ENCODE measurements at places on chromosomes 16 and 17. TPM values are rescaled to one million over a fixed set of nuclear protein-coding genes. Genes with fewer than 3 reads are reported as not detected.
A peak's percentile ranks its signal among the peaks of the same experiment; 100 is the strongest.

DNA sequence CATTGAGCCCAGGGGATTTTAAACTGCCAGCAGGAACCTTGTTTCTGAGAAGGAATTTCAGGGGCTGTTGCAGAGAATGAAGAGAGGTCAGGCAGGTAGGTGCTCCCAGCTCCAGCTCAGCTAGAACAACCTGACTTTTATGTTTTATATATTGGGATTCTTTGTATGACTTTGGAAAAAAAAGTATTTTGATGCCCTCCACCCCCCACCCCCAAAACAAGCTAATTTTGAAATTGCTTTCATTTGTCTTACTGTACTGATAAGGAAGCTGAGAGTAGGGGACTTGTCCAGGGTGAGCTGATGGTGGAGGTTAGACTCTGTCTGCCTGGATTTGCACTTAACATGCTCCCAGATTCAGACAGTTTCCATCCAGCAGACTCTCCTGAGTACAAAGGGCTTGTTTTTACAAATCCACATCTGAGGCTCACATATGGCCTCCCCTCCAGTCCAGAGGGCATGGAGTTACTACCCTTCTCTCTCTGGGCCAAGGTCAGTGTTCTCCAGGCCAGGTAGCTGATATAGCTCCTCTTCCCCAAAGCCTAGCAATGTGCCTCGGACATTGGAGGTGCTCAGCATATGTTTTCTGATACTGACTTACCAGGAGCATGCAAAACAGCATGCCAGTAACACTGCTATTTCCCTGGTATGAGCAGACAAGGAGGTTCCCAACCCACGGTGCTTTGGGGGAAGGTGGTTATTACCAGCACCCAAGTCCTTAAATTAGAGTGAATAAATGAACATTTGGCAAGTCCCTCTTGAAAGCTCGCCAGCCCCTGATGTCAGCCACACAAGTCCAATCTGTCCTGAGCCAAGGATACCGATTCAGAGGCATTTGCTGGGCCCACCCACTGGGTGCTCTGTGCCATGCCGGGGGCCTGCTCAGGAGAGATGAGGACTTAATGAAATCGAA, 11.3 kb downstream of the STX1B start:
- DNase-seq: peak; percentile 91

HAS3 gene
- 1.4 TPM for total RNA-seq

ASPSCR1 gene
- 33.9 TPM for total RNA-seq

ESRP2 gene
- total RNA-seq: under 0.01 TPM

WRAP53 gene
- total RNA-seq: 3.5 TPM

GRCh38 chr17:57338257-57338914, 82.1 kb downstream of the MSI2 start:
- DNase-seq: no peak

DNA sequence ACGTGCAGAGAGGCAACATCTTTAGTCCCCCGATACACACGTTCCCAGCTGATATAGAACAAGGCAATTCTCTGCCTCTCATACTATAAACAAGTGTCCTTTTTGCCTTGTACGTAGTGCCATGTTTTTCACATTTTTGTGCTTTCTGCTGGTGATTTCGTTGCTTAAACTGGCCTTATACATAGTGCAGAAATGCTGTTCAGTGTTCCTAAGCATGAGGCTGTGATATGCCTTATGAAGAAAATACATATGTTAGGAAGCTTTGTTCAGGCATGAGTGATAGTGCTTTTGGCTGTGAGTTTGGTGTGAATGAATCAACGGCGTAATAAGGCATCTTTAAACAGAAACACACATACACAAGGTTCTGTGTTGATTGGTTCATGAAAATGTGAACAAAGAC, 77.2 kb downstream of the KATNIP start:
- no peak for DNase-seq

DNA sequence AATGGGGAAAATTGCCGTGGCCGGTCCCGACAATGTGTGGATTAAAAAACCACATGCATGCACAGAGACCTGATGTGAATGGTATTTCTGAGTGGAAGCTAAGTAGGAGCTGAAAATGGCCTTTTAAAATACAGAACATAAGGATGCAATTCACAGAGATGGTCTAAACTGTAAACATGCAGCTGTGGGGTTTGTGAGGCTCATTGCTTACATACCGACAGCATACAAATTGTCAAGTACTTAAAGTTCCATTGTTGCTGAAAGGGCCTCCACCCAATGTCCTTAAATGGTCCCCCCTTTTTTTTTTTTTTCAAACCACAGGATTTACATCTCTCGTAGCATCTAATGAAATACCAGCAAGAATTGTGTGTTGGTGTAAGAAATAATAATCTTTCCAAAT, 523.2 kb downstream of the MAF start:
- DNase-seq: no peak

DNA sequence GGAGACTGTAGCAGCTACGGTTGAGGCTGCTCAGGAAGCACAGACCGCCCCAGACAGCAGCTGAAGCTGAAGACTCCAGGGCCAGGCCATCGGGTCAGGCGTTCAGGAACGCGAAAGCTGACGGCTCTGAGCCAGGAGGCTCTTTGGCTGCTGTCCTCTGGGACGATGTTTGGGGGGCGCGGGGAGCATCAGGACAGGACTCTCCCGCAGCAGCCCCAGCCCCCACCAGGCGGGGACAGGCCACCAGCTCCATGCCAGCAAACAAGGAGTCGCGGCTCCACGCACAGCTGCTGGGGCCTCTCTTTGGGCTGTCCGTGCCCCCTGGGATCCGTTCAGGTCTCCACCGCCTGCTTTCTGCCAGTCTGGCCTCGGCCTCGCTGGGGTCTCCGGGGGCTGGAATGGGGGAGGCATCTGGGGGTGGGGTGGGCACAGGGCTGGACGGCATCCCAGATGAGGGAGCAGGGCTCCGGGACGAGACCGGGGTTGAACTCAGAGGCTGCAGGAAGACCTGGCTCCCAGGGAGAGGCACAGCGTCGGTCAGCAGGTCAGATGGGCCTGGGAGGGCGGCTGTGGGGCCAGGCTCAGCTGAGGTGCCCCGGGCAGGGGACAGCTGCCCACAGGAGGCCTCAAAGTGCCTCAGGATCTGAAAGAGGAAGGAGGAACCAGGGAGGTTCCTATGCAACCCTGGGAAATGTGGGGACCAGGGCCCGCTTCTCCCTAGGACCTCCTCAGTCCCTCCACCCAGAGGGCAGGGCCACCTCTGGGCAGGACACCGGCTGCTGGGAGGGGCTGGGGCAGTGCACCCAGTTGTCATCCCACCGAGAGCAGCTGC, 6.3 kb upstream of the CEP131 start:
- peak; percentile 67 for DNase-seq

DNA sequence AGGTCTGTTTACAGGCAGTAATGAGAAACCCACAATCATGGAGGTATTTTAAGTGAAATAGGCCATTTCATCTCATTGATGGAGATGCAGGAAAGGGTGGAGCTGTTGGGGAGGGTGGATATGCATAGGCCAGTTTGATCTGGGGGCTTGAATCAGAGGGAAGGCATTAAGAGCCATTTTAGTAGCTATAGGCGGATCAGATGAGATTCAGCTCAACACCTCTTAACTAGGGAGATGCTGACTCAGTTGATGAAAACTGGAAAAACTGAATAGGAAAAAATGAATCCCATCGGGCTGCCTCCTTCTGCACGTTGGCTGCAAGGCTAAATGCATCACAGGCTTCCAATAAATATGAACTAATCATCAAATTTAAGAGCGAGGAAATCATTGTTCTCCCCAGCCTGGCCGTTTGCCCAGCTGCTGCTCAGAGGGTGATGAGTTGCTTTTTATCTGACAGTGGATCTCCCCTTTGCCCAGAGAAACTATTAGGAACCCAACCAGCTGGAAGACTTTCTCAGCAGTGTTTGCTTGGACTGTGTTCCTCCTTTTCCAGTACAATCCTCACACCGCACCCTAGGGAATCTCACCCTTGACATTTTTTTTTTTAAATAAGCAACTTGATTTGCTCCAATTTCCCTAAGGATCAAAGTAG, 149.6 kb downstream of the SOX9 start:
- DNase-seq: peak; percentile 42

DNA sequence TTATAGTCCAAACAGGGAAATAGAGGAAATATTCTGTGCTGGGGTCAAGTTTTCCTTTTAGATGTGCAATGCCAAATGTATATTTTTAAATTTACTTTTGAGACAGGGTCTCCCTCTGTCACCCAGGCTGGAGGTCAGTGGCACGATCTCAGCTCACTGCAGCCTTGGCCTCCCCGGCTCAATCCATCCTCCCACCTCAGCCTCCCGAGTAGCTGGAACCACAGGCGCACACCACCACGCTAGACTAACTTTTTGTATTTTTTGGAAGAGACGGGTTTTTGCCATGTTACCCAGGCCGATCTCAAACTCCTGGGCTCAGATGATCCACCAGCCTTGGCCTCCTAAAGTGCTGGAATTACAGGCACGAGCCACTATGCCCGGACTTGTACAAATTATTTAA, 25.8 kb upstream of the MED13 start:
- no peak for DNase-seq

DNA sequence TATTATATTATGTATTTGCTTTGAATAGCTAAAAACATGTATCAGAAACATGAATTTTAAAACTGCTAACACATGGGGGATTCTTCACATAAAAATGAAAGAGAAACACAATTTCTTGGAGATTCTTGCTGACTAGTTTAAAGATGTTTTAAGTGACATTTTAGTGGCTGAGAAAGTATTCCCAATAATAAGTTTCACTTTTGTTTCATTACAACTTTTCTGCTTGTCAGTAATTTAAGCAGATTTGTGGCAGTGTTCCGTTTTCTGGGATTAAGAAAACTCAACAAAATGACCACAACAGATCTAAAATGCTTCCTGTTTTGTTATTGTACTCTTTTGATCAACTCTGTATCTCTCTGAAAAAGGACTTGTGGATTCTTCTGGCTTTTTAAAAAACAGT, 75.9 kb downstream of the NLK start:
- DNase-seq: no peak

CEP131 gene
- total RNA-seq: 8.7 TPM

GRCh38 chr17:44005527-44006271, 1.3 kb downstream of the NAGS start:
- DNase-seq: peak; percentile 91

GRCh38 chr17:8629371-8630226, 926 bp downstream of the MYH10 start:
- peak; percentile 91 for DNase-seq

- DNase-seq: peak; percentile 25
Observed at GRCh38 chr17:77564278-77564920, 394.1 kb upstream of the TNRC6C start.

DNA sequence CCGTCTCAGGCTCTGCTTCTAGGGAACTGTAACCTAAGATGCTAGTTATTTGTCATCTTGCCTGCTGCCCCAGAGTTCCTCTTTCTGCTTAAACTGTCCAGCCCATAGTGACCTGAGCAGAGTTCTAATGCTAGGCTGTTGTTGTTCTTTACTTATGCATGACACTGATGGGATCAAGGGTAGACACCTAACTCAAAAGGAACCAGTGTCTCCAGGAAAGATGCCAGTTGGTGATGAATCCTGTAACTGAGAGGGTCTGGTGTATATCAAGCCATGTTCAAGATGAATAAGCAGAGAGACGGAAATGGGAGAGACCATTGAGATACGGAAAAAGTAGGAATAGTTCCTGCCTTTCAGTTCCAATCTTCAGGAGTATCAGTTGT, 13.7 kb downstream of the APOH start:
- no peak for DNase-seq

DNA sequence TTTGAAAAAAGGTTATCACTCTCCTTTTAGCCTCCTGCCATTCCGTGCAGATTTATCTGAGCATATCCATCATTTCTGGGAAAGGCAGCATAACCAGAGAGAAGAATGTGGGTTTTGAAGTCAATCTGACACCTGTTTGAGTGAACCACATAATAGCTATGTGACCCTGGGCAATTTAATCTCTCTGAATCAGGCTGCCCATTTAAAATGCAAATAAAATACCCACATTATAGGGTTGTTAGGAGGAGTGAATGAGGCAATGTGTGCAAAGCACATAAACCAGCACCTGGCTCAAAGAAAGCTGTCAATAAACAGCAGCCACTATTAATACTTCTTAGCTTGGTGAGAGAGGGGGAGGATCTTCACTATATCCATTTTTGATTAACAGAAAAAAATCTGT, 88.0 kb downstream of the CACNG1 start:
- no peak for DNase-seq

- peak; percentile 42 for DNase-seq
Observed at GRCh38 chr17:82577300-82577699, 57.8 kb downstream of the FOXK2 start.

- DNase-seq: no peak
Observed at GRCh38 chr16:75502916-75503605, 7.8 kb upstream of the CHST6 start.

- DNase-seq: no peak
Observed at GRCh38 chr17:52754838-52755237, 596.3 kb upstream of the CA10 start.

GRCh38 chr17:66965801-66966262, 1.3 kb downstream of the CACNG4 start:
- DNase-seq: no peak

- peak; percentile 68 for DNase-seq
Observed at GRCh38 chr17:8552577-8553320, 77.8 kb downstream of the MYH10 start.

DNA sequence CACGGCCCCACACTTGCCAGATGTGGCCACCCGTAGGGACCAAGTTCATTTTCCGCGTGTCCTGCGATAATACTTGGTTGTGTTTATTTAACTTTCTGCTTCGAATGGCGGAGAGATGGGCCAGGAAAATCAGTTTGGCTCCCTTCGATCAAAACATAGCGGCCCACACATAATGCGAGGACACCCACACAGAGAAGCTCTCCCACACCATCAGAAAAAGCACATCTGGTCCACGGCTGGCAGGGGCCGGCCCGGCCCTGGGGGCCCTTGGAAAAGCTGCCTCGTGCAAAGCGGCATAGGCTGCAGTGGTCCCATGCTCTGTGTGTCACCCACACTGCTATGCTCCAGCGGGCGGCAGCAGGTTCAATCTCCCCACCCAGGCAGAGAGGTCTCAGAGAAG, 46.9 kb downstream of the ZNF423 start:
- peak; percentile 74 for DNase-seq

INCA1 gene
- 0.36 TPM for total RNA-seq

CCL13 gene
- not detected for total RNA-seq

- no peak for DNase-seq
Observed at GRCh38 chr17:6135236-6135635, 65.1 kb downstream of the WSCD1 start.

PLXDC1 gene
- total RNA-seq: 3.8 TPM
